ENCODE measurements at places on chromosomes 4 and X.

GRCh38 chr4:140220058-140220457 is 66.1 kb upstream of the MAML3 start:
- no peak for DNase-seq

- DNase-seq: no peak
Measured at GRCh38 chr4:55618546-55619143, 17.5 kb downstream of the NMU start.

DNA sequence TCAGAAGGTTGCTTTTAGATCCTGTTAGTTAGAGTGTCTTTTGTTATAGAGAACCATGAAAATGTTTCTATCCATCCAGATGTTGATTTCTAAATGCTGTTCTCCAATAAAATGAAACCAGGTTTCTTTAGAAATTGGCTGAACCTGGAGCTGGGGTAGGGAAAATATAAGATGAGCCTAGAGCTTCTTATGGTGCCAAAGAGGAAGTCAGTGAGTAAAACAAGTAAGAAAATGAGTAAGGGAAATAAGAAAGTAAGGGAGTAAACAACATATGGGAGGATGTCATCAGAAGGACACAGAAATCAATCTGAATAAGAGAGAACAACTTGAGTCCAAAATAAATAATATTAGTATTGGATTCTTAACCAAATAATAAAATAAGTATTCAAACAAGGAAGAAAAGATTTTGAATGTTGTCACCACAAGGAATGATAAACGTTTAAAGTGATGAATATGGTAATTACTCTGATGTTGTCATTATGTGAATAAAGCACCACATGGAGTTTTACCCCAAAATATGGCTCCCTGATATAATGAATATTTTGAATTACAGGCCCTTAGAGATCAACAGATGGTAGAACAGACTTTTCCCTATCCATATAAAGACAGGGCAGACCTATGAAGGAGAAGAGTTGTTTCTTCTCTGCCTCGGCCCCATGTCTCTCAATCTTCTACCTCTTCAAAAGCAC is 506.1 kb downstream of the IL15 start:
- DNase-seq: no peak

DNA sequence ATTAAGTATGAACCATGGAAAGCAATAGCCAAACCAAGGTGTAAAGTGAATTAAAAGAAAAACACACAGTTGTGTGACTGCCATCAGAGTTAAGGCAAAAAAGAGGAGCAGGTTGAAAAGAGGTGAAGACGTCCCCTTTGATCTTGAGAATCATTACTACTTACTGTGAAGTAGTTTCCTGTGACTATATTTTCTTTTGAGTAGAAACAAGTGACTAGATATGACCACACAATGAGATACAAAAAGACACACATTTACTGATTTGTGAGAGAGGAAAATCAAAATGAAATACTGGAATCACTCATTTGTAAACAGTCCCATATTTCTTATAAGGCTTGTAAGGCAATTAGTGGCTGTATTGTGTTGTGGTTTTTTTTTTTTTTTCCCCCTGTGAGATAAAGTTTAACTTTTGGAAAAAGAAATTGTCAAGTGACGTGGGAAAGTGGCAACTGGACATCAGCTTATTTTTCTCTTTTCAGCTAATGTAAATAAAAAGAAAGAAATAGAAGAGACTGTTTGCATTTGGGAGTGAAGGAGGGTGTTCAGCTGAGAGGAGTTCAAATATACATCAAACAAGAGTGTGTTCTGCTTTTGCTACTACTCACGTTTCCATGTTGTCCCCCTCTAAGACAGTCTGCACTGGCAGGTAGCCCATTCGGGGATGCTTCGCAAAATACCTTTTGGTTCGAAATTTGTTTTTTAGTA is 106.4 kb upstream of the FTHL17 start:
- no peak for DNase-seq

DNA sequence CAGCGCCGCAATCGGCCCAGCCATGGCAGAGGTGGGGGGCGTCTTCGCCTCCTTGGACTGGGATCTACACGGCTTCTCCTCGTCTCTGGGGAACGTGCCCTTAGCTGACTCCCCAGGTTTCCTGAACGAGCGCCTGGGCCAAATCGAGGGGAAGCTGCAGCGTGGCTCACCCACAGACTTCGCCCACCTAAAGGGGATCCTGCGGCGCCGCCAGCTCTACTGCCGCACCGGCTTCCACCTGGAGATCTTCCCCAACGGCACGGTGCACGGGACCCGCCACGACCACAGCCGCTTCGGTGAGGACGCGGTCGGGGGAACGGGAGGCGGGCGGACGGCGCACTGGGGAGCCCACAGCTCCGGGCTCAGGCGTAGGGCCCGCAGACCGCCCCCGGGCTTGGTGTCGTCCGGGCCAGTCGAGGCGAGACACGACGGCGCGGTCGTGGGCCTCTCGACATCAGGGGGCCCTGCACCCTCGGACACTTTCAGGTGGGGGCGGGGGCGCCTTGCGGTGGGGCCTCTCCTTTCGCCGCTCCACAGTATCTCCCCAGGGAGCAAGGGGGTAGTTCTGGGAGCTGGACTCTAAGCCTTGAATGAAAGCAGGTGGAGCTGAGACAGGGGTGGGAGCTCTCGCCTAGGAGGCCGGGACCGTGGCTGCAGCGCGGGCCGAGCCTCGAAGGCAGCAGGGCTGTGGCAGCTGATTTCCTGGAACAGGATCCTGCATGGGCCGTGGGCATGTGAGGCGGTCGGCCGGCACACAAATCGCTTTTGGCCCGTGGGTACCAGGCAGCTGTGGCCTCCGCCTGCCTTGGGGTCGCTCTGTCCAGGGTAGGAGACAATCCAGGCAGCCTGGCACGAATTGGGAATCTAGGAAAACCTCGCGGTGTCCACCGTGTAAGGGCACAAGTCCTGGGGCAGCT is 722 bp downstream of the FGF16 start:
- DNase-seq: no peak

DNA sequence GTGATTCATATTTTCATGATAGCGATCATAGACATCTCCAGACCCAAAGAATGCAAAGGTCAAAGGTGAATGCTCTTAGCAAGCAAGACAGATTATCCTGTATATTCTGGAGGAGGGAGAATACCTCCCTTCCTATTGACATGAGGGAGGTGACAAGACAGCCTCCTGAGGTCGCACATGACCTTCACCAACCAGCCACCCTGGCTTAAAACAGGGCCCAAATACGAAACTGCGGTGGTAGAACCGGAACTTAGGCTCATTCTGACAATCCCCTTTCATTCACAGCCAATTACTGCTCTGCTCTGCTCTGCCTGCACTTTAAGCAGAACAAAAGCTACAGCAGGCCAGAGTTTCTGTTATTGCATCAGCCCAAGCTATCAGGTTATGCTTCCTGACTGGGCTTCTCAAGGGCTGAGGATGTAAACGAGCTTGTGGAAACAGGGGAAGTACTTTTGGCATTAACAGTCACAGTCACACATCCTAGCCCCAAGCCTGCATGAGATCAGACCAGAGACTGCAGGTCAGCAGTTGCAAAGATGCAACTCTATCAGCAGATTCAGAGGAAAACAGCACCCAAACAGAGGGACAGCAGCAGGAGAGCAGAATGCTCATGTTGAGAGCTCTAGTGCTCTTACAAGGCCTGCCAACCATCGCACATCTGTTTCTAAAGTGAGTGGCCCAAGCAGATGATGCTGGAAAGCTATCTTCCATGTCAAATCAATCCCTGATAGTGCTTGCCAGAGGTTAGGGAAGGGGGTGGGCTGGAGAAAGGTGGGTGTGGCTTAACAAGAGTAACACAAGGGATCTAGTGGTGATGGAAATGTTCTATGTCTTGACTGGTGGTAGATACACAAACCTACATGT is 51.3 kb upstream of the MAP3K15 start:
- DNase-seq: peak; percentile 5

All from CD4-positive, alpha-beta T cell treated with Interleukin-1 beta for 1 hour (primary cell).